CD4-positive, alpha-beta memory T cell (primary cell): ENCODE measurements at places on chromosomes 7 and 10.

- H3K4me1 ChIP-seq = no peaks in the 10 kb centered on the region
- H3K4me3 ChIP-seq = no peak overlapping the region
- no peaks in the 10 kb centered on the region for H3K27me3 ChIP-seq
- H3K27ac ChIP-seq = no peak overlapping the region
- no peak for DNase-seq
These were observed 111.7 kb upstream of the STARD3NL start for GRCh38 chr7:38066391-38066790.

GRCh38 chr10:103563231-103564115 is 70.0 kb downstream of the NEURL1 start:
- H3K4me3 ChIP-seq = no peak overlapping the region
- no peaks in the 10 kb centered on the region for H3K27me3 ChIP-seq
- H3K36me3 ChIP-seq = no peaks in the 10 kb centered on the region
- H3K27ac ChIP-seq = no peak overlapping the region

- no peak overlapping the region for H3K4me3 ChIP-seq
- no peaks in the 10 kb centered on the region for H3K4me1 ChIP-seq
- no peak for DNase-seq
- H3K27me3 ChIP-seq = no peaks in the 10 kb centered on the region
- H3K27ac ChIP-seq = no peak overlapping the region
These were observed 25.6 kb downstream of the NOD1 start for GRCh38 chr7:30453016-30453415.

DNA sequence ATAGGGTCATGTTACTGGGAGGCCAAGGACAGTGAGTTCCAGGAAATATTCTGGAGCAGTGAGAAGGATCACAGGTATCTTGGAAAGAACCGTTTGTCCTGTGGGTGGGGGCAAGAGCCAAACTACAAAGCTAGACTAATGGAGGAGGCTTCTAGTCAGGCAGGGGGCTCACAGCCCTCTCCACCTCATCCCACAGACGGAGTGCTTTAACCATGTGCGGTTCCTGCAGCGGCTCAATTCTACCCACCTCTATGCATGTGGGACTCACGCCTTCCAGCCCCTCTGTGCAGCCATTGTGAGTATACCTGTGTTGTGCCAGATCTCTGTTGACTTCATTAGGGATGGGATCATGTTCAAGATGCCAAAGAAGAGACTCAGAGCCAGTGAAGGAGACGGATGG is 8.1 kb downstream of the SEMA4G start:
- no peak for DNase-seq
- no peak overlapping the region for H3K4me3 ChIP-seq
- H3K27ac ChIP-seq = no peak overlapping the region
- H3K36me3 ChIP-seq = peaks cover 7% of the 10 kb centered on the region
- H3K4me1 ChIP-seq = no peaks in the 10 kb centered on the region
- H3K27me3 ChIP-seq = no peaks in the 10 kb centered on the region

DNA sequence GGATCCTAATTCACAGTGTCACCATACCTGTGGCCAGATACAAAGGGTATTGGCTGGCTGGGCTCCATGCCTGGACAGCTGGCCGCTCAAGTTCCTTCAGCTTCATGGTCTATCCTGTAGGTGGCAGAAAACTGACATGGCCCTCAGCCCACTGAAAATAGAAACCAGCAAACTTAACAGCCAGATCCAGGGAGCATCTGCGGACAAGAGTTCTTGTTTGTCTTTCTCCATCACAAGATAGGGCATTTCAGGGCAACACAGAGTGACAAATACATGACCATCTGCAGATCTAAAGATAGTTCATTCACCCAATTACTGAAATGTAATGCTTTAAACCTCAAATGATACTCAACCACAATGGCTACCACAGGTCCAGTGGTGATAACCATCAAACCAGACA is 2.8 kb downstream of the SEC31B start:
- no peak overlapping the region for H3K27ac ChIP-seq
- no peak overlapping the region for H3K4me3 ChIP-seq
- H3K36me3 ChIP-seq = peaks cover 3% of the 10 kb centered on the region
- DNase-seq = no peak
